Daoy (cell line): ENCODE measurements at places on chromosomes 12 and 14.
A peak's percentile ranks its signal among the peaks of the same experiment; 100 is the strongest.

GRCh38 chr12:68465227-68465626 lies 133.1 kb upstream of the MDM1 start:
- no peak for DNase-seq

DNA sequence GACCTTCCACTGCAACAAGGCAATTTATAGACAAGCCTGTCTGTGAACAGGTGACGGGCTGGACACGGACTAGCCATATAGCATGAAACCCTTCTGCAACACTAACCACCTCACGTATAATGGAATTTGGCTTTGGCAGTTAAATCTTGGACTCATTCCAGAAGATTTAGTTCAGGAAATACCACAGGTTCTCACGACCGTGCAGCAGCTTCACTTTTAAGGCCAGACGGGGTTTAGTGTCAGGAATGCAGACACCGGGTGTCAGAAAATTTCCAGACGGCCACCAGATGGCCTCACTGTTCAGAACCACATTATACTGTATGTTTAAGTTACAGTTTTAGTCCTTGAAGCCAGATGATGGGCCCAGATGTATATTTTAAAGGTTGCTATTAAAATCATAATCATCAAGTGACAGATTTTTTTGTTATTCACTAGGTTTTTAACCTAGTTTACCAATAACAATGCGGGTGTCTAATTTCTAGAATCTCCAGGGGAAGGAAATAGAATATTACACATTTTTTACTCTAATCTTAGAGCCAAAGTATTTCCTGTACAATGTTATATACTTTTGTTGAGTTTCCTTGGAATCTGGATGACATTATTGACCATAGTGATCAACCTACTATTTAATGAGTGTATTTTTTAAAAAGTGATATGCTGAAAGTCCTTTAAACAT lies 90.5 kb upstream of the TMPO start:
- peak; percentile 84 for DNase-seq

- DNase-seq: no peak
Measured at GRCh38 chr14:81208489-81208888, 12.3 kb downstream of the GTF2A1 start.

DNA sequence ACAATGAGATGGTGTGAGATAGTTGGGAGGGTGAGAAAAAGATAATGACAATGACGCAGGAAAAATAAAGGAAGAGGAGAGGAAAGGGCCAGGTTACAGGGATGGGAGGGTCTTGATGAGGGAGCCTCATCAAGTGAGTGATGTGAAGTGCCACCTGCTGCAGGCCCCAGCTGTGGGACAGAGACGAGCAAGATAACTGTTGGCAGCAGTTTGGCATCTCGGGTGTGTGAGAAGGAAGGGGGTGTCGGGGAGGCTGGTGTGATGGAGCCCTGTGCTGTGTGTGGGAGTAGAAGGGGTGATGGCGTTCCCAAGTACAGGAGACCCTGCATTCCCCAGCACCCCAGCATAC lies 11.4 kb upstream of the TAC3 start:
- DNase-seq: no peak

DNA sequence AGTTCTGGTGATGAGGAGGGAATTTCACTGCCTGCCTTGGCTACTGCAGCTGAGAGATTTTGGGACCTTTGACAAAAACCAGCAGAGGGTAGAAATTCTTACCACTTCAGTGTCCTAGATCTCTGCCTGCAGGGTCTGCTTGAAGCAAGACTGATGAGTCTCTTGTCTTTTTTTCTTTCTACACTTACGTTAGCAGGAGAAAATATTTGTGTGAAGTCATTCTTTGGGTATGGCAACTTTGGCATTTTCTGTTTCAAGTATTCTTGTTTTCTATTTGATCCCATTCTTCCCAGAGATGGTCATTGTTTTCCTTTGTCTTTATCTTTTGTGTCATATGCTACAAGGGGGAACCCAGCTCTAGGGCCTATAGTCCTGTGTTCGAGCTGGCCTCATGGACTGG lies 65.6 kb upstream of the FERMT2 start:
- no peak for DNase-seq

GRCh38 chr12:76694369-76694768 lies 69.5 kb upstream of the ZDHHC17 start:
- DNase-seq: no peak

DNA sequence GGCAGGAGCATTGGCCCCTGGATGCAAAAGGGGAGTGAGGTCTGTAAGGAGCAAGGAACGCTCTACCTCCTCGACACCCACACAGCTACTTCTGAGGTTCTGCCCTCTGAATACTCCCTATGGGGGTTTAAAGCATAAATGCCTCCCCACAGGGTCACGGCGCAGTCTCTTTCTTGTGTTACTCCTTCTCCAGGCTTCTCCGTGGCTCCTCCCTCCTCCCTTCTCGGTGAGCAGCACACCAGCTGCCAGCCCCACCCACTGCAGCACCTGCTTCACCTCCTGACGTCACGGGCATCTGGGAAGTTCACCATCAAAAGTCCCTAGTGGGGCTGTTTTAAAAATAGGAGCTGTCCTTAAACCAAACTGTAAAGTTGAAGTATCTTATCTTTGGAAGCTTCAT lies 67.3 kb downstream of the SPTB start:
- no peak for DNase-seq

GRCh38 chr12:116188581-116188980 lies 88.9 kb downstream of the MED13L start:
- no peak for DNase-seq

DNA sequence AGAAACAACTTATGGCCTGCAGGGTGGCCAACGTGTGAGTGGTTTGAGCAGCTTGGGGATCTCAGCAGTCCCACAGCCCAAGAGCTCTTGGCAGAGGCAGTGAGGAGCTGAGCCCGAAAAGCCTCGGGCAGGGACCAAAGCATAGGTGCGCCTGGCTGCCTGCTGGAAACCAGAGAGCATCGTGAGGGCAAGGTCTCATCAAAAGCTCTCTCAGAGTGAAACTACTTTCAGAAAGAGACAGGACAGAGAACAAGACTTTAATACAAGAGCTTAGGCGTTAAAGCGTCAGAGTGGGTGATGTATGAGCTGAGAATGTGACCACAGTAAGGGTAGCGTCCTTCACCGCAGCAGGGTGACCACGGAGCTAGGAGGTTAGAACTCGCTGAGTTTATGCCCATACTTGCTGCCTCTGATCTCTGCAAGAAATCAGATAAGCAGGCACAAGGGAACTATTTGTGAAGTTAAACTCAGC lies 30.8 kb downstream of the LGMN start:
- no peak for DNase-seq

- no peak for DNase-seq
Measured at GRCh38 chr14:82438436-82438835, 904.8 kb upstream of the SEL1L start.

DNA sequence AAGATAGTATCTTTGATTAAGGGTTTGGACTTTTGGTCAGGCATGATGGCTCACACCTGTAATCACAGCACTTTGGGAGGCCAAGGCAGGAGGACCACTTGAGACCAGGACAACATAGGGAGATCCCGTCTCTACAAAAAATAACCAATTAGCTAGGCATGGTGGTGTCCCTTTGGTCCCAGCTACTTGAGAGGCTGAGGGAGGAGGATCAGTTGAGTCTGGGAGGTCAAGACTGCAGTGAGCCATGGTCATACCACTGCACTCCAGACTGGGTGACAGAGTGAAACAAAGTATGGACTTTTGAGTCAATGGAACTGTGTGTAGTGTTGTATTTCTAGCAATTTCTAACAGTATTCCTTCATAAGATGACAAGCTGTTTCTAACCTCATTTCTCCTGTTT lies 38.7 kb upstream of the CCDC88C start:
- no peak for DNase-seq

DNA sequence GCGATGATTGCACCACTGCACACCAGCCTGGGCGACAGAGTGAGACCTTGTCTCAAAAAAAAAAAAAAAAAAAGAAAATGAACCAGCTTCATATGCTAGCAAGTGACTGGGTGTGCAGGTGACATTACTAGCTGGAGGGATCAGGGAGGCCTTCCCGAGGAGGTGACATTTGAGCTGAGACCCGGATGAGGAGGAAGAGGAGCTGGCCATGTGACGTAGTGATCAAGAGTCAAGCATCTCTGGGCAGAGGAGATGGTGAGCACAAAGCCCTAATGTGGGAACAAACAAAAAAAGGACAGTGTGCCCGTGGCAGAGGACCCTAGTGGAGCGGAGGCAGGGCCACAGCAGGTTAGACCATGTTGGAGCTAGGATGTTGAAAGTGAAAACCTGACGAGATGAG lies 3.5 kb upstream of the PTPN6 start:
- no peak for DNase-seq

- DNase-seq: no peak
Measured at GRCh38 chr12:5507944-5508343, 76.0 kb downstream of the NTF3 start.

DNA sequence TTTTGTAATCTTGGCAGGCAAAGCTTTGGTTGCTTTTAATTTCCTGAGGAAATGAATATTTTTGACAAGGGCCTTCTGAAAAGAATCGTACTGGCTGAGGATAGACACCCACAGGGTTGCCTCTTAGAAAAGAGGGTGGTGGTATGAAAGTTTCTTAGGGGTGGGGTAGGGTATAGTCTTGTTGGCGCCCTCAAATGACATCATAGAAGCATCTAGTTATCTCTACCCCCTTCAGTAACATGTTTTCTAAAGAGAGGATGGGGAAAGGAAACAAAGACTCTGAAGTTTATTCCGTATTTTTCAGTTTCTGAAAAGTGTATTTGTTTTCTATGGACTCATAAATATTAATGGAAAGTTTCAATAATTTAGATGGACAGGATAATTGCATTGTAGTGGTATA lies 13.7 kb downstream of the PRKCH start:
- no peak for DNase-seq

DNA sequence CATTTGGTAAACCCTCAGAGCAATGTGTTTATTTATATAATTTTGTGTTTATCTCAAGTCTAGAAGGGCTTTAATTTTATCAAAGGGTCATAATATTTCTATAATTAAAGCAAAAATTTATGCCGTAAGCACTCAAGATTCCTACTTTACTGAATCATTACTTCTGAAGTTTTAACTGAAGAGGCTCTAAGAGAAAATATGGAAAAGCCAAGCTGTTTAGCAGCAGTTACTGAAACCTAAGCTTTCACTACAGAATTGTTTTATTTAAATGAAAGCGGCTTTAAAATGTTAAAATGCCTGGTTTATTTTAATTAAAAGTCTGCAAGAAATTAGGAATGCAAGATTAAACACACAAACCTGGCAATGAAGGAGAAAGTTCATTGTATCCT lies 73.9 kb upstream of the BBS10 start:
- no peak for DNase-seq

DNA sequence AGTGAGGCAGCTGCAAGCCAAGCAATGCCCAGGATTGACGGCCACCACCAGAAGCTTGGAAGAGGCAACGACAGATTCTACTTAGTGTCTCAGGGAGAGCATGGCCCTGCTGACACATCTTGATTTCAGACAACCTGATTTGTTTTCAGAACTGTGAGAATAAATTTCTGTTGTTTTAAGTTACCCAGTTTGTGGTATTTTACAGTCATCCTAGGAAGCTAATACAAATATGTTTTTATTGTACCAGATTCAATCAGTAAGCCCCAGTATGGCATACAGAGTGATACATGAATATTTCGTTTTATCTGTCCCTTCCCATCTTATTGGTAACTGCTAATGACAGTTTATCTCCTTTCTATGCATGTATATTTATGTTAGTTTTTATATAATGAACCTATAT lies 62.3 kb downstream of the SAMD4A start:
- no peak for DNase-seq

DNA sequence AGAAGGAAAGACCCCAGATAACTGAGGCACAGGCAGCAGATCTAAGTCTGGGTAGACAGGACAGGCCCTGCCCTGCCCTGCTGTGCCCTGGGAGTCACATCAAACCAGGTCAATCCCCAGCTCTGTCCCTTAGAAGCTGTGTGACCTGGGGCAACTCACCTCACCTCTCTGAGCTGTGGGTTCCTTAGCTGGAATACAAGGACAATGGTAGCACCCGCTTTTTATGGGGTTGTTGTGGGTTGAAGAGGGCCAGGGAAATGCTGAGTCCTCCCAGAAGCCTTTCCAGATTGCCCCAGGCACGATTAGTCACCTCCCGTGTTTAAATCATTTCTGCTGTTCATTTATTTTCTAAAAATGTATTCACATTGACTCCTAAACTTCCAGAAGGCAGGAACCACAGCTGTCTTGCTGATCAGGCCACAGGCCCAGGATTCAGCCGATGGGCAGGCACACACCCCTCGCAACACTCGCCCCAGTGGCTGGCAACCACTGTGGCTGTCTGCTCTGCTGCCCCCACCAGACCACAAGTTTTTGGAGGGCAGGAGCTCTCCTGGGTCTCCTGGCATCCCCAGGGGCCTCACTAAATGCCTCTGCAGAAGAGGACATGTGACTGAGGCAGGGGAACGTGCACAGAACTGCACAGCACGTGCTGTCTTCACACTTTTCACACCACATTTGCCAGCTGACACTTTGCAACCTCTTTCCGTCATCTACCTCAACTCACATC lies 3.0 kb downstream of the SELPLG start:
- DNase-seq: peak; percentile 87
